ENCODE measurements at places on chromosomes 3 and 15. TPM values are rescaled to one million over a fixed set of nuclear protein-coding genes. Genes with fewer than 3 reads are reported as not detected.

Gene PODXL2
- total RNA-seq = 99.9 TPM

Gene SLCO2A1
- 1.3 TPM for total RNA-seq

Gene VIPR1
- total RNA-seq = 3.7 TPM

Gene CPNE9
- total RNA-seq = 3.8 TPM

Gene IREB2
- 85.2 TPM for total RNA-seq

Gene HYAL3
- 3.9 TPM for total RNA-seq

Gene AP3B2
- total RNA-seq = 30.6 TPM

Gene DPP8
- 54.4 TPM for total RNA-seq

Gene GHSR
- not detected for total RNA-seq

Gene HYAL1
- total RNA-seq = 1.1 TPM

Gene ERC2
- total RNA-seq = 24.2 TPM

Gene CEP19
- 7.4 TPM for total RNA-seq

Gene CGGBP1
- total RNA-seq = 138 TPM

Data from camera-type eye (tissue), 1 donor.